ENCODE measurements at places on chromosomes 12 and 14. TPM values are rescaled to one million over a fixed set of nuclear protein-coding genes. Genes with fewer than 3 reads are reported as not detected.

SIVA1 gene
- total RNA-seq, result 59.8 TPM

C12orf50 gene
- 0.18 TPM for total RNA-seq

OTX2 gene
- total RNA-seq, result not detected

SIX6 gene
- not detected for total RNA-seq

TSHR gene
- not detected for total RNA-seq

LUM gene
- total RNA-seq, result not detected

CLEC4A gene
- total RNA-seq, result 6.9 TPM

HOXC5 gene
- total RNA-seq, result not detected

TSPAN19 gene
- total RNA-seq, result not detected

DNA sequence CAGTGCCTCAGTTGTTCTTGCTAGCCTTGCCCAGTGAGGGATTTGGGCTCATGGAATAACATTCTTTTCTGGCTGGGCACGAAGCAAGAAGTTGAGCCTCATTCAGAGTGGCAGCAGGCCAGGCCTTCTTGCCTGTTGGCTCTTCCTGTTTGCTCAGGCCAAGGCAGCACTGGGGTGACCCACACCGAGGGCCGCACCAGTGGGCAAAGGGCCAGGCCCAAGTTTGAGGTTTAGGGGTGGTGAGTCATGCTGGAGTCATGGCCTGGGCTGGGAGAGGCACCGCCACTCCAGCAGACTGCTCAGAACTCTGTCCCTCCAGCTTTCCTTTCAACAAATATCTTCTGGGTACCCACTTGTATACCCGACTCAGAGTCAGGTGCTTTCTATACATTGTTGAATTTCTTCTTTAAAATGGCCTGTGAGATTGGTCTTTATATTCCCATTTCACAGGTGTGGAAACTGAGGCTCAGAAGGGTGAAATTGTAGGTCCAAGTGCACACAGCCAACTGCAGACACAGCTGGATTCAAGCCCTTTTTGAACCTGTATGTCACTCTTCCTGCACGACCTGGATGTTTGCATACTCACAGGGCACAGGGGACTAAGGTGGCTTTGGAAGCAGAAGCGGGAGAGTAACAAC lies 279.4 kb downstream of the FOXN3 start:
- no peaks in the 10 kb centered on the region for H3K36me3 ChIP-seq
- no peaks in the 10 kb centered on the region for H3K27me3 ChIP-seq
- H3K4me1 ChIP-seq, result no peaks in the 10 kb centered on the region

DNA sequence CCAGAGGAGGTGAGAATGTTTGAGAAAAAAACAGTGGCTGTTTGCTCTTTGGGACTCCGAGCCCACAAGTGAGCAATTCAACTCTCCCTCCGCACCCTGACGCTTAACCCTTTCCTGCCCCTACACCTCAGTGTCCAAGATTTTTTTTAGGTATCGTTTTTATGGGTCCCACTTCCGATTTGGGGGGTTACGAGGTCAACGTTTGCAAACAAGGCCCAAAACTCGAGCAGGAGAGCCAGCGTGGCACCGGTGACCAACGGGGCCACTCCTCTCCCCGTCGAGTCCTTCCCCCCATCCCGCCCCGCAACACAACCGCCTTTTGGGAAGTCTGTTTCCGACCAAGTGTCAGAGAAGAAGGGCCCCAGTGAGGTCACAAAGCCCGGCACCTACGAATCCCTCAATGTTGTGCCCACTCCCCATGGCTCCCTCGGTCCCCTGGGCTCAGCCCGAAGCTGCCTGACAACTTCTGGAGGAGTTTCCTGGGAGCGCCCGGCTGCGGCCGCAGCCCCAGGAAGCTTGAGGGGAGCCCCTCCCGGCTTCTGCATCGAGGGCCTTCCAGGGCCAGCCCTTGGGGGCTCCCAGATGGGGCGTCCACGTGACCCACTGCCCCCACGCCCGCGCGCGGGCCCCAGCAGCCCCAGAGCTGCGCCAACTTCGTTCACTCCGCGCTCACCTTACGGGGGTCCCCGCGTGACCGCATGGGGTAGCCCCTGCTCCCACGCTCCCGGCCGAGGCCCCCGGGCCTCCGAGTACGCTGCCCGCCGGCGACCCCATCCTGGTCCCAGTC lies 1.2 kb downstream of the CDK2AP1 start:
- peak; percentile 40 for DNase-seq
- no peaks in the 10 kb centered on the region for H3K36me3 ChIP-seq
- peaks cover 35% of the 10 kb centered on the region for H3K4me1 ChIP-seq
- H3K27me3 ChIP-seq, result no peaks in the 10 kb centered on the region
- peak overlapping the region; percentile 36 for H3K4me3 ChIP-seq
- no peak overlapping the region for H3K27ac ChIP-seq

- peaks cover 20% of the 10 kb centered on the region for H3K4me1 ChIP-seq
- H3K36me3 ChIP-seq, result no peaks in the 10 kb centered on the region
- peak overlapping the region; percentile 91 for H3K4me3 ChIP-seq
- H3K27ac ChIP-seq, result peak overlapping the region; percentile 100
These were observed 16.8 kb upstream of the DYNC1H1 start for GRCh38 chr14:101947577-101947903.

GRCh38 chr12:69932154-69932553 lies 107.1 kb downstream of the MYRFL start:
- H3K4me1 ChIP-seq, result no peaks in the 10 kb centered on the region
- H3K36me3 ChIP-seq, result no peaks in the 10 kb centered on the region
- no peak for DNase-seq

Data from natural killer cell (primary cell).